Activated T-cell treated with anti-CD3 and anti-CD28 coated beads, Interleukin-2, amount 50 U/mL, for 72 hours (primary cell): ENCODE measurements at places on chromosomes 3 and 15. TPM values are rescaled to one million over a fixed set of nuclear protein-coding genes. Genes with fewer than 3 reads are reported as not detected.

Gene CCR3
- total RNA-seq: not detected

Gene LRRIQ4
- not detected for total RNA-seq

Gene IGSF10
- total RNA-seq: not detected

DNA sequence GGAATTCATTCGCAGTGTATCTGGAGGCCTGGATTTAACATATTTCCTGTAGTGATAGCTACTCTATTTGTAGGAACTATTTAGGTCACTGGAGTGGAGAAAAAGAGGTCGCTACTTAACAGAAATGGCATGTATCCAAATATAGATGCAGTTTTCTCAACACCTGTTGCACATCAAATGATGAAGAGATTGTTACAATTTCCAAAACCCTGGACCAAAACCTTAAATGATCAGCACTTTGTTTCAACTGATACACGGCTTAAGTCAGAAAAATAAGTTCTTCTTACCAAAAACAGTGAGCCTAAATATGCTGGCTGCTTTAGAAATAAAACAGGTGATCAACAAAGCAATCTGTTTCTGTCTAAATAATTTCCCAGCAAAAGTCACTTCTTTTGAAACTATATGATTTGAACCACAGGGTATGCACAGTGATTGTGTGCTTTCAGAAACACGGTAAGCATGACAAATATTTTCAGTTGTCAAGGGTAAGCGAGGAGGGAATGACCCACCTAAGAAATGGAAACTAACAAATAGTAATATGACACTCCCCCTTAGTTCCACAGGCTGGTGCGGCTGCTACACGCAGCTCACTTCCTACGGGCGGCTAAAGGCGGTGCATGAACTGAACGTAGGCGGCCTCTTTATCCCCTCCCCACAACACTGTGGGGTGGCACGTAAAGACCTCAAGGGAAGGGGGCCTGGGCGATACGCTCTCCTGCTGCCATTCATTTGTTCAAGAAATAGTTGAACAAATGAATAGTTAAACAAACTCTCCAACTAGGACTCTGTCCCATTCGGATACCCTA lies 1.1 kb downstream of the EHD4 start:
- DNase-seq: peak; percentile 78

DNA sequence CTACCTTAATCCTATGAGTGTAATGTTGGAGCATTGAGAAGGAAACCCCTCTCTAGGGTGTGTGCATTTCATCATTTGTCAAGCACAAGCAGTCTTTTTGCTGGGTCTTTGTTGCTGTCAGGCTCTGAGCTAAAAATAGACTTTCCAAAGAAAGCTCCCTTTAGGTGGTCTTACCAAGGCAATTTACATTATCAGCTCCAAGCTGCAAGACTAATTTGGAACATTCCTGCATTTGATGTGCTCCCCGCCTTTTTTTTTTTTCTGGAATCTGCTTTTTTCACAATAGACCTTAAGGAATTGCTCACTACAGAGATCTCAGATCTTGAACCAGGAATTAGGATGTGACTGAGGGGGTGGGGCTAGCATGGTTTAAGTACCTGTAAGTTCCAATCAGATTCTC lies 60.6 kb upstream of the STAC start:
- DNase-seq: no peak

DNA sequence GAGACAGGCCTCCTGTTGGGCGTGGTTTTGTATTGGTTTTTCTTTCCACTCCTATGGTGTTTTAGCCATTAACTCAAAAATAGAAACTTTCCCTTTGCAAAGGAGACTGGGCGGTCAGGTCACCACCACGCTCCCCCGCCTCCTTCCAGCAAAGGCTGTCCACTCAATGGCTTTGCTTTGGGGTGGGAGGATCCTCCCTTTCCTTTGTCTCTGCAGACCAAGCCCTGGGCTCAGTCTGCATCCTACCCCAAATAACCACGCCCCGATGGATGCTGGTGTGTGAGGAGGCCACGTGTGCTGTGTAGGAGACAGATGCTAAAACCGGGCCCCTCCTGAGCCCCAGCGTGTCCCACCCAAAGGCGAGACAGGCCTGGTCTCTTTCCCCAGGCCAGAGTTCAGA lies 68.5 kb downstream of the GRIP2 start:
- DNase-seq: no peak

GRCh38 chr3:8557298-8557697 lies 55.7 kb downstream of the LMCD1 start:
- DNase-seq: no peak

DNA sequence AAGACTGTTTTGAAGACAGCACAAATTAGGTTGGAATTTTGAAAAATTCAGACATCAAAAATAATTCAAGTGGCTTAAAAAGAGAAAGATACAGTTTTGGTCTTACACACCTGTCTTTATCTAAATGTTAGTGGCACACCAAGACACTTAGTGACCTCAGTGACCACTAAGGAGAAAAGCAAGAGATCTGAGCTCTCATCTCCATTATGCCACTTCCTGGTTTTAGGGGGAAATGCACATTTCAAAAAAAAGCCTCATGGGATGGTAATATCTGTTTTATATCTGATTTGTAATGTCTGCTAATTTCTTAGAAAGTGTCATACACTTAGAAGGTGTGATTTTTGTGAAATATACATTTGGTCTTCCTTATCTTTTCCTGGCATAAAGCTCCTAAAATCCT lies 16.4 kb downstream of the IL12A start:
- no peak for DNase-seq

GRCh38 chr3:164658125-164658524 lies 420.2 kb downstream of the SI start:
- no peak for DNase-seq

DNA sequence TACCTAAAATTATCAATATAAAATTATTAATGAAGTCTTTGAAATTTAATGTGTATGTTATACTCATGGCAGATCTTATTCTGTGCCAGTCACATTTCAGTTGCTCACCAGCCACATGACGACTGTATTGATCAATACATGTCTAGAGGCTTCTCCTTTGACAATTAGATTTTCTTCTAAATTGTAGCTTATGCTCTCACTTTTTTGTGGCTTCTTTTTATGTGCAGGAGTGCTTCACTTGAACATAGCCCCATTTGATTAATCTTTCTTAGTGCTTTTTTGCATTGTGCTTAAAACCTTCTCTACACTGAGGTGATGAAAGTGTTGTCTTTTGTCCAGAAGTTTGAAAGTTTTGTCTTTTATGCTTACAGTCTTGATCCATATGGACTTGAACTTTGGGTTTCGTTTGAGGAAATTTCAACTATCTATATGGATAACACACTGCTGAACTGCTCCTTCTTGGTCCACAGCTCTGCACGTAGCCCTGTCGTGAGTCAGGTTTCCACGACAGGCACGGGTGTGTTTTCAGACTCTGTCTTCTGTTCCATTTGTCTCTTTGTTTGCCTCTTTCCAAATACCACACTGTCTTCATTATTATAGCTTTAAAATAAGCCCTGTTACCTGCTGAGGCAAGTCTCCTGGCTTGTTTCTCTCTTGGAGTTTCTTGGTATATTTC lies 393.9 kb upstream of the CFAP20DC start:
- no peak for DNase-seq

DNA sequence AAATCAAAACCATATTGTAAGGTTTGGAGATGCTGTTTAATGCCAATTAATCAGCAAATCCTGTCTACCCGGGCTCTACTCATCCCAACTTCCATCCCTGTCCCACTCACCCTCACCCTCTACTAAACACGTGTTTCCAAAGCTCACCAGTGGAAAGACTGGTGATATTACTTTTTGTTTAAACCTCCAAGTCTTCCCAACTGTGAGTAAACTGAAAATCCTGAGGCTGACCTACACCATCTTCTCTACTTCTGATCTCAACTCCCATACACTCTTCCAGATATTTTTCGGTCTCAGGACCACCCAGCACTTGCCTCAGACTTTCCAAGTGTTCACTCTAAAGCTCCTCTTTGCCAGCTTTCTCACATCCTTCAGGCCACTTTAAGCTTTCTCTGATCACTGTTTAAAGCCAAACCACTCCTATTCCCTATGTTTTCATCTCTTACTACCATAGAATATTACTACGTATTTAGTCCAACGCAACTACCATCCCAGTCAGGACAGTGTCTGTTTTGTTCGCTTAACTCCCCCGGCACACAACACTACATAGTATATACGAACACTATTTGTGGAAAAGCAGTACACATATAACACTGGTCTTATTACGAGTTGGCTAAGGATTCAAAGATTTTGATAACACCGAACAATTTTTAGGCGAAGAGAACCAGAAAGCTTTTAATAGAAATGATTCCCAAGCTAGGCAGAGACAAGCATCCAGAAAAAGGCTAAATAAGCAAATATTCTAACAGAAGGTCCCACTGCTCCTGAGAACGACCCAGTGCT lies 684 bp downstream of the RPL4 start:
- no peak for DNase-seq

DNA sequence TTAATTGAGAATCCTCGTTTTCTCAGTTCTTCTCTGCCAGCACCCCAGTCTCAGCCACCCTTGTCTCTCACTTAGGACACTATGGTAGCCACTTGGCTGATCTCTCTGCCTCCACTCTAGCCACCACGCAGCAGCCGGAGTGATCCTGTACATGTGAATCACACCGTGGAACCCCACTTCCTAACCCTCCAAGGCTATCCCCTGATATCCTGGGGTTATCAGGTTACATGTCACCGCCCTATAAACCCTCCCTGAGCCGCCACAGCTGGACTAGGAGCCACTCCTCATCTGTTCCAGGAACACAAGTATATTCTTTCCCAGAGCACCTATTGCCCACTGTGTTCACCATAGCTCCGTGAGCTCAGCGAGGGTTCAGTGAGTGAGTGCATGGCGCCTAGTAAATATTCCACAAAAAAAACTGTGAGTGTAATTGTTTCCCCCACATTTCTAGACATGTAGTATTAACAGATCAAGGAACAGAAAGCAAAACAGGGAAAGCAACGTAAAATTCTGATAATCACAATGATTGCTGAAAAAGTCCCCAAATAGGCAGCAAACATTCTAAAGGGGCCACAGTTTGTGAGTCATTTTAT lies 661 bp upstream of the PARP14 start:
- DNase-seq: no peak

- peak; percentile 85 for DNase-seq
These were observed 27.6 kb downstream of the ZNF589 start for GRCh38 chr3:48268381-48268935.

GRCh38 chr3:52185311-52185710 lies 12.6 kb upstream of the ALAS1 start:
- DNase-seq: no peak

DNA sequence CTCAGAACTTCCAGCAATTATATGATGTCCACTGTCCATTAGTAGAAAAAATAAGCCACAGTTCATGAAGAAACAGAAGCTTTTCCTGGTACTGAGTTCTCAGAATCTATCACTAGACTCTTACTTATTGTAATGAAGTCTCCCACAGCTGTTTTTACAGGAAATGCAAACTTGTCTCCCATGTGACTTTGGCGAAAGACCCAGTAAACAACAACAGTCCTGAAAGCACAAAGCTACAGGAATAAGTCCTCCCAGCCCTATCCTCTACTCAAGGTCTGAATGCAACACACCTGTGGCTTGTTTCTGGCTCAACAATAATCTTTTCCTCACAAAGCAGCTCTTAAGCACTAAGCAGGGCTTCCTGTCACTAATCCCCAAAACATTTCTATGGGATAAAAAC lies 55.9 kb downstream of the EOMES start:
- no peak for DNase-seq

DNA sequence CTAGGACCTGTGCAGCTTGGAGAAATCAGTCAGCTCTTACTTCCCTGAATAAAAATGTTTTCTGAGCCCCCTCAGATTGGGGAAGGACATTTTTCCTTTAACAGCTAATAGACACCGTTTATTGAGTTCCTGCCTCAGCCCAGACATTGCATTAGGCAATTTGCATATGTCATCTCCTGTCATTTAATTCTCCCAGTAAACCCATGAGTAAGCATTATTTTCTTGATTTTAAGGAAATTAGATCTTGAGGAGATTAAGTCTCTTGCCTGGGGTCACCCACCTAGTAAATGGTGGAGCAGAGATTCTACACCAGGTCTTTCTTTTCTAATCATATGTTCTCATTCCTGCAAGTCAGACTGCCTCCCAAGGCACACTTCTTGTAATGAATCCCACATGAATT lies 78.5 kb upstream of the SCN5A start:
- DNase-seq: no peak

DNA sequence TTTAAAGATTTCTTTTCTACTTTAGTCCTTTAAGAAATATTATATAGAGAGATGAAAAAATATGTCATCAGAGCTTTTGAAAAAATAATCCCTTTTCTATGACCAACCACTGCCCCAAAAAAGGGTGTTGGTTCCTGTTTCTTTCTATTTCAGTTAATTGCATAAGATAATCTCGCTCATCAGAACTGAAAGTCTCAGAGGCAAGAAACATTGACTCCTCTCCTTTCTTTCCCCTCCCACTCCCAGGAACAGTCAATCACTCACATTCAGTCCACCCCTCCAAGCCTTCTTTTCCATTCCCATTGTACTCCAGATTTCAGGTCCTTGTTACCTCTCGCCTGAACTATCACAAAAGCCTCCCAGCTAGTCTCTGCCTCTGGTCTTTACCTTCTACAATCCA lies 153.7 kb upstream of the ABI3BP start:
- DNase-seq: no peak

DNA sequence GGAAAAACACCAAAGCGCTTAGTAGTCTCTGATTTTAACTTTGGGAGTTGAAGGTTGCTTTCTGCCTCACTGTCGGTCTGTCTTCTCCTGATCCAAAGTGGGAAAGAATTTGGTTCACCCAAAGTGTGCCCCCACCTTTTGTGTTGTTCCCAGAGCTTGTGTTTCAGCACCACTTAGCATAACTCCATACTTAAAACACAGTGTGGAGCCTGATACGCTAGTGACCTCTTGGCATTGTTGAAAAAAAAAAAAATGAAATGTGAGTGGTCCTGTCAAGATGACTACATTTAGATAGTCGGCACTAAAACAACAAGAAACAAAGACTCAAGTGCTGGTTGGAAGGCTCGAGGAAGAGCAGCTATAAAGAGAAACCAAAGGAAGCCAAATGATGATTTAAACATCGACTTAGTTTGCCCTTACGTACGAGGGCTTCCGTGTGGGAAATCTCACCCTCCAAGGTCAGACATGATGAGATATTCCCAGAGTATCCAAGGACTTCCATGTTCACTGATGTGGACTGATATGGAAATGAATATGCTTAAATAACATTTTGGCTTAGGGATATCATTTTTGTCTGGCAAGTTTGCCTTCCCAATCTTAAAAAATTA lies 178.8 kb downstream of the MEIS2 start:
- DNase-seq: no peak
